ENCODE measurements at places on chromosomes 7 and 10. TPM values are rescaled to one million over a fixed set of nuclear protein-coding genes. Genes with fewer than 3 reads are reported as not detected.

- peaks cover 82% of the 10 kb centered on the region for H3K27me3 ChIP-seq
- H3K4me1 ChIP-seq = peaks cover 67% of the 10 kb centered on the region
- no peak overlapping the region for H3K27ac ChIP-seq
- no peak overlapping the region for H3K4me3 ChIP-seq
- no peaks in the 10 kb centered on the region for H3K36me3 ChIP-seq
- no peak for DNase-seq
Observed at GRCh38 chr7:129780974-129781927, 169.7 kb downstream of the NRF1 start.

DNA sequence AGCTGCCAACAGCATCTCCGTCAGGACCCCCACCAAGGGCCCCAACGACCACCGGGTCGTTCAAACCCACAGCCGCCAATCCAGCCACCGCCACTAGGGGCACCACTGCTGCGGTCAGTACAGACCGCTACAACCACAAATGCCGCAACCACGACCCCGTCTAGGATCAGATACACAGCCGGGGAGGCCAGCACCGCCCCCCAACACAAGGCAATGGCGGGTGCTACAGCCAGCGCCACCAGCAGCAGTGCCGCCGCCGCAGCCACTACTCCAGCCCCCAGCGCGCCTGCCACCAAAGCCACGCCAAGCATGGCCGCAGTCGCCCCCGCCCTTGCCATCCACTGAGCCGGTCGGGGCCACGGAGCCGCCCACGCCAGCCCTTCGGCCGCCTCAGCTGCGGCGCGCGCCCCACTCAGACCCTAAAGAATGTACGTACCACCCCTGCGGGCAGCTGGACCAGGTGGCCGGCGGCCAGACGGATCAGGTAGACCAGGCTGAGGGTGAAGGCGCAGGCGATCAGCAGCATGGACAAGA is 473 bp downstream of the CYP51A1 start:
- peak overlapping the region; percentile 82 for H3K4me3 ChIP-seq
- no peaks in the 10 kb centered on the region for H3K27me3 ChIP-seq
- peaks cover 5% of the 10 kb centered on the region for H3K4me1 ChIP-seq
- H3K36me3 ChIP-seq = no peaks in the 10 kb centered on the region
- peak overlapping the region; percentile 99 for H3K27ac ChIP-seq
- DNase-seq = peak; percentile 83

GRCh38 chr7:133861876-133862275 is 265.3 kb upstream of the LRGUK start:
- no peaks in the 10 kb centered on the region for H3K4me1 ChIP-seq
- H3K27me3 ChIP-seq = no peaks in the 10 kb centered on the region
- no peak for DNase-seq
- H3K4me3 ChIP-seq = no peak overlapping the region

The ACSM6 gene
- total RNA-seq = not detected

The FBXL15 gene
- total RNA-seq = 36.9 TPM

Measured in adrenal gland (tissue), 19 donors.